ENCODE measurements at places on chromosomes 7 and 10.

DNA sequence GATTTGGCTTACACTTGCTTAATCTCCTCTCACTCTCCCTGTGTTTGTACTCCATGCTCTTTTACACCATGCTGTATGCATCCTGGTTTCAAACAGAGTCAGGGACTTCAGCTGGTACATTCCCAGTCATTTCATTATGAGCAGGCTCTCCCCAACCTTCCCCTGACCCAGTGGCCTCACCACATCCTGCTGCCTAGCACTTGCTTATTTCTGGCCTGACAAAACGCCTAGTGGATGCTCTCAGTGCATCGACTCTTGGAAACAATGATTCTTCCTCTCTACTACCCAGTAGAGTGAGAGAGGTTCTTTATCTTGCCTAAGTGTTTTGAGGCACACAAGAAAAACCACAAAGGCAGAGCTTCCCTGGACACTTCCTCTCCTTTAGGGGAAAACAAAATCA, 63.4 kb downstream of the CAV1 start:
- DNase-seq = peak; percentile 82

GRCh38 chr10:101060951-101061623, 702 bp upstream of the KAZALD1 start:
- DNase-seq = peak; percentile 96

GRCh38 chr10:121942749-121943416, 15.1 kb upstream of the ATE1 start:
- peak; percentile 46 for DNase-seq

DNA sequence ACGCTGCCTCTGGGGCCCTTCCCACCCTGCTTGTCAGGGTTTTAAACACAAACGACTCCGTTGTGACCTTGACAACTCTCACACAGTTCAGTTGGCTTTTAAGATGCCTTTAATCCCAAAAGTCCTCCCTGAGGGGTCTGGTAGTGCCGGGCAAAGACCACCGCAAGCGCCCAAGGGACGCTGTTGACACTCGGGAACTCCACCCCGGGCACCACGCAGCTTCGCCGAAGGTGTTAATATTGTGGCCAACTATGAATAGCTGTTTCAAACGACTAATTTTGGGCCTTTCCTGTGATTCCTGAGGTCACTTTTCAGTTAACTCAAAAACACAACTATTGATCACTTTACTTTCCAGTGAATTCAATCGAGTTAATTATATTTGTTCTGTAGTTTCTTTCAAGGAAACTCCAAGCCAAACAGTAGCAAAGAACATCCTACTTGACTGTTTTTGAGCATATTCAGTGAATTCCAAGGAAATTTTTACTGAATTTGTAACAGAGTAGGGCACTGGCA, 958 bp upstream of the ESYT2 start:
- no peak for DNase-seq

DNA sequence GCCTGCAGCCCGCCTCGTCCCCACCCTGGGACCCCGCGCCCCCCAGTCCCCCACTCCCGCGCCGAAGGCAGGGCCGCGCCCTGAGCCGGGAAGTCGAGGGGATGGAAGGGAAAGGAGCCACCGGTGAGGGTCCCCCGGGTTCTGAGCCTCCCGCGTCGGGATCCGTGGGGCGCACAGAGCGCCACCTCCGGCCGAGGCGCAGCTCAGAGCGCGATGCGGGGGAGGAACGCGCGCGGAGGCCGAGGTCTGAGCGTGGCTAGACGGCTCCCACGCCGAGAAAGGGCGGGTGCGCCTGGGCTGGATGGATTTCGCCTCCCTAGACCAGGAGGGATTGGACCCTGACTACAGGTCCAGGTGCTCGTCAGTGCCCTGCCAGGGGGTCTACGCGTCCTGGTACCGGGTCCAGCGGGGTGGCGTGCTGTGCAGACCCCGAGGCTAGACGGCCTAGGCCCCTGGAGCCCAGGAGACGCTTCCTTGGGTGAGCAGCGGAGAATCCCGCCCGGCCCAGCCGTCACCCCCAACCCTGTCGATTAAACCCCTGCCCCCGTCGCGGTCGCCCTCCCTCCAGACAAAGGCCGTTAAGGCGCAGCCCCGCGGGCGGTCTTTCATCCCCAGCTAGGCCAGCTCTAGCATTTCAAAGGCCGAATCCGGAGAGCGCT, 986 bp upstream of the PDGFA start:
- no peak for DNase-seq

DNA sequence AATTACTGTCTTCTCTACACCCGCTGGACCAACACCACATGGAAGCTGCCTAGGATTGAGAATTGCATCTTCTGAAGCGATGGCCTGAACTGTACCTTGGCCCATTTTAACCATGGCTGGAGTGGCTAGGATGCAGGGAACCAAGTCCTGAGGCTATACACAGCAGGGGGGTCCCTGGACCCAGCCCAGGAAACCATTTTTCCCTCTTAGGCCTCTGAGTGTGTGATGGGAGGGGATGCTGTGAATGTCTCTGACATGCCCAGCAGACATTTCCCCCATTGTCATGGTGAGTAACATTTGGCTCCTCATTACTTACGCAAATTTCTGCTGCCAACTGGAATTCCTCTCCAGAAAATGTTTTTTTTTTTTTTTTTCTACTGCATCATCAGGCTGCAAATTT, 822.7 kb downstream of the PCDH15 start:
- DNase-seq = no peak

DNA sequence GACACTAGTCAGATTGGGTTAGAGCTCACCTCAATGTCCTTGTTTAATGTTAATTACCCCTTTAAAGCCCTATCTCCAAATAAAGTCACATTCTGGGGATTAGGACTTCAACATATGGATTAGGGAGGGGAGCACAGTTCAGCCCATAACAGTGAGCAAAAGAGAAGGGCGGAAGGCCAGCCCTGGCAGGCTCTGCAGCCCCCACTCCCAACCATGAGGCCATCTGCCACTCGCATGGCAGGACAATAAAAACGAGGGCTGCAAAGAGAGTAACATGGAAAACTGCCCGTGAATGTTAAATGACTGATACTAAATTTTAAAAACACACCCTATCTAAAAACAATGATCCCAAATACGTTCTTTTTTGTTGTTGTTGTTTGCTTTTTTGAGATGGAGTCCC, 38.7 kb downstream of the RGS10 start:
- DNase-seq = no peak

- DNase-seq = no peak
Measured at GRCh38 chr10:88253622-88254021, 329.5 kb downstream of the RNLS start.

GRCh38 chr10:86644794-86645445, 9.4 kb upstream of the OPN4 start:
- no peak for DNase-seq

DNA sequence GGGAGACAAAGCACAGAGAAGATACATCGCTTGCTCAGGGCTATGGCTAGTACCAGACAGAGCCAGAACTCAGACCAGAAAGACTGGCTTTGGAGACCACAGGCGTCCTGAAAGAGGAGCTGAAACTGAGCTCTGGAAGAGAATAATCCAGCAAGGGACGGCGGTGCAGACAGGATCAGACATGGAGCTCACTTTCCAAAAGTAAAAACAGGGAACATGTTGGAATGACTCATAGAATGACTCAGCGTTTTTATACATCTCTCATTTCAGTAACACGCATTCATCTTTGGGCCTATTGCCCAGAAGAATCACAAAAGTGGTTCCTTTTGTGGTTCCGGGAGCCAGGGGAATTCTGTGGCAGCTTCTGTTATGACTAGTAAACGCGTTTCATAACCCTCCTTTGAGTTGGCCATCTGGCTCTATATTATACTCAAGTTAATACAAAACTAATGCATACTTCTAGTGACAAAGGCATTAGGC, 37.2 kb downstream of the PLEKHS1 start:
- DNase-seq = peak; percentile 91

GRCh38 chr10:73765066-73765465, 16.8 kb upstream of the CHCHD1 start:
- DNase-seq = no peak

DNA sequence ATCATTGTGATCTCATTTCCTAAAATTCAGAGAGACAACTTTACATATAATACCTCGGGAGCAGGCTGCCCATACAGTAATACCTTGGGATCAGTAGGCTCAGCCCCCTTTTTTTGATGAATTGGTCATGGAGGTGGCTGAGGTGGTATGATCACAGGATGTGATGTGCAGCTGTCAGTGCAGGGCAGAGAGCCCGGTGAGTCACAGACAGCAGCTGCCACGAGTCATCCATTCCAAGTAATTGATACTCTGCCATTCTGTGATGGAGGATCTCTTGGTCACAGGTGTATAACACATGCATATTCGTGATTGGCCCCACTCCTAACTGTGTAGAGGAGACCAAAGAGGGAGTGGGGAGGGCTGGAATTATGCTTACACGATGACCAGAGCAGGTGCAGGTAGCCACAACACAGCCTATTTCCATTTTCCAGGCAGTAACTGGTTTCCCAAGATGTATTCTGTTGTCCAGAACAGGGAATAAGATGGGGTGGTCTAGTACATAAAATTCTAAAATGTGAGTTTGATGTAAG, 14.1 kb downstream of the NRCAM start:
- peak; percentile 99 for DNase-seq

DNA sequence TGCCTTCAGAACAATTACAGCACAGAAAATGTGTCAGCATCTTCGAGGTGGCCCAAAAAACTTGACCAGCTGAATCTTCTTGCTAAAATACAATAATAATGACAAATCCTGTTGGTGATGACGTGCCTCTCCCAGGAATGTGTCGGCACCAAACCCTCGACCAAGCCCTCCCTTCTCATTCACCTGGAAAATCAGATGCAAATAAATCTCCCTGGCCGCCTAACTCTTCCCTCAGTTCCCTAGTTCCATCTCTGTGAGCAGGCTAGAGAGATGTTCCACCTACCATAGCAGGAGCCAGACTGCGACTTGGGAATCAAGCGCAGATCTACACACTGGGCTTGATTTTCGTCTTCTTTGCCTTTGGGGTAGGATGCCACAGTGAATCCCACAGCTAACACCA, 4.1 kb downstream of the PRSS1 start:
- DNase-seq = no peak

DNA sequence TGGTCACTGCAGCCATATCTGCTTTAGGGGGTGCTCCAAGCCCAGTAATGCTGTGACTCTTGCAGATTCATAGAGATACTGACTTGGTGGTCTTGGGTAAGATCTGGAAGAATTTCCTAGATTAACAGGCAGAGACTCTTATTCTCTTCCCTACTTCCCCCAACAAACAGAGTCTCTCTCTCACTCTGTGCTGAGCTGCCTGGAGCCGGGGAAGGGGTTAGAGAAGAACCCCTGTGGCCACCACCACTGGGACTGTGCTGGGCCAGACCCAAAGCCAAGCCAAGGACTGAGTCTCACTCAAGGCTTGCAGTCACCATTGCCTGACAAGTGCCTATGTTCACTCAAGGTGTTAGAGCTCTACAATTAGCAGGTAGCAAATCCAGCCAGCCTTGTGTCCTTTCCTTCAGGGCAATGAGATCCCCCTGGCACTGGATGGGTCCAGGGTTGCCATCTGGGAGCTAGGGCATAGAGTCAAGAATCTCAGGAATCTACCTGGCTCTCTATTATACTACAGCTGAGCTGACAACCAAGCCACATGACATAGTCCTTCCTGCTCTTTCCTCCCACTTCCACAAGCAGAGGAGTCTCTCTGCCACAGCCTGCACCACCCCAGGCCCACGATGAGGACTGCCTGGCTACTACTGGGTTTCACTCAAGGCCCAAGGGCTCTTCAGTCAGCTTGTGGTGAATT, 41.4 kb upstream of the TECTB start:
- DNase-seq = no peak

- no peak for DNase-seq
Measured at GRCh38 chr7:121591926-121592325, 195.8 kb upstream of the FAM3C start.

DNA sequence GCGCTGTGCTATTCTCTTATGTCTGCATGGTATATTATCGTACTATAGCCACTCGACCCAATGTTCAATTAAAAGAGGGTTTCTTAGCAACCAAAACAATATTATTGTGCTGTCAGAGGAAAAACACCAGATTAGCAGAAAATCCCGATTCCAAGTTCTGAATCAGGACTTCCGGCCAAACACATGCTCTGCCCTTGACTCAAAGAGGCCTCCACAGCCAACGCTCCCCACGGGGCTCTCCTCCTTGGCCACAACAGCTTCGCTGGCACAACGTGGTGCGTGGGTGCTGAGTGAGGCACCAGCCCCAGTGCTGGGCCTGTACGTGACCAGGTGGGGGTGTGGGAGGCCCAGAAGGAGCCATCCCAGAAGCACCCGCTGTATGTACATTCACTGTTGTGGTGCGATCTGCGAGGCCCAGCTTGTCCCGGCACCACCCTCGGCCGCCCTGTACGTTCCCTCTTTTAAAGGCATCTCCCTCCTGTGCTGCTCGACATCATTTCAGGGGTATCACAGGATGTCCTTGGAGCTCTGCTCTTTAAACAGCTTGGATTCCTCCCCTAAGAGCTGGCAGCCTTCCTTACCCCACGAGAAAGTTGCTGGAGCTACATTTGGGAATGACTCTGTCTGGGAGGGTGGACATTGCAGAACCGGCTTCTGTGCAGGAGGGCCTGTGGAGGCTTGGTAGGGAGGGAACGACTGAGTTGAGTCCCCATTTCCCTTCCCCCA, 736.2 kb downstream of the PARD3 start:
- DNase-seq = no peak

- no peak for DNase-seq
Measured at GRCh38 chr7:86320341-86320740, 323.4 kb upstream of the GRM3 start.

DNA sequence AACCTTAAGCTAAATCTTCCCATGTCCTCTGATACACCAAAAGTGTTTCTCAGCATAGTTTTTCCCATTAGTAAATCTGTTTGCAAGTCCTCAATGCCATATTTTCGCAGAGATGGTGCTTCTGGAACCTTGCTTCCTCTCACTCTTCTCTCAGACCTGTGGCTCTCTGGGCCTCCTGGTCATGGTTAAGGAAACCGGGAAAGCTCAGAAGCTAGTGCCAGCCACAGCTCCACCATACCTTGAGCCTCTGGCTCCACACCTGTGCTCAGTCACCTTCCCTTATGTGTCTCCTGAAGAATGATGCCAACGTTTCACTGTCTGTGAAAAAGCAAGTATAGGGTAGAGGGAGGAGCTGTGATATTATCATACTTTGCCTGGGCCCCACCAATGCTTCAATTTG, 149.6 kb downstream of the CYP26A1 start:
- no peak for DNase-seq

DNA sequence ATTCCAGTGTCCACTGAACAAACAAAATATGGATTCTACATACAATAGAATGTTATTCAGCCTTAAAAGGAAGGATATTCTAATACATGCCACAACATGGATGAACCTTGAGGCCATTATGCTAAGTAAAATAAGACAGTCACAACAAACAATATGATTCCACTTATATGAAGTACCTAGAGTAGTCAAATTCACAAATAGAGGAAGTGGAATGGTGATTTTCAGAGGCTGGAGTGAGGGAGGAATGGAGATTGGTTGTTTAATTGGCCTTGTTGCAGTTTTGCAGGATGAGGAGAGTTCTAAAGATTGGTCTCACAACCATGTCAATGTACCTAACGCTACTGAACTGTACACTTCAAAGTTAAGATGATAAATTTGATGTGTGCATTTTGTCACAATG, 119.6 kb downstream of the CHN2 start:
- no peak for DNase-seq

DNA sequence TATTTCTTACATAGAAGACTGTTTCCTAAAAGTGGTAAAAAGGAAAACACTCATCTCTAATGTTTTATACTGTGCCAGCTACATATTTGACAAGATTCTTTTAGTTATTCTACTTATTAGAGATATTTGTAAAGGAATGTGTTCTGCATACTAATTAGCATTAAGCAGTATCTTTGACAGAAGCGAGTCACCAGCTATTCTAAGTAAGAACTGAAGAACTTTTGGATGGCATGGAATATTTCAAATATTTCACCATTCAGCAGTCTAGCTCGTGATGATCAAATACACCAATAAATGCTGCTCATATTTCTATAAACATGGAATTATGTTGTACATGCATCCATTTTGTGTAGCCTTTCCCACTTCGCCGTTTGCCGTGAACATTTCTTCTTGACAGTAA, 241.6 kb upstream of the TCF7L2 start:
- no peak for DNase-seq
